Activated effector memory CD4-positive, alpha-beta T cell treated with Interleukin-2 at 50 U/mL for 16 hours (primary cell): ENCODE measurements at places on chromosomes 12 and 14.

- no peak for DNase-seq
Observed at GRCh38 chr14:56422703-56423213, 156.8 kb upstream of the TMEM260 start.

DNA sequence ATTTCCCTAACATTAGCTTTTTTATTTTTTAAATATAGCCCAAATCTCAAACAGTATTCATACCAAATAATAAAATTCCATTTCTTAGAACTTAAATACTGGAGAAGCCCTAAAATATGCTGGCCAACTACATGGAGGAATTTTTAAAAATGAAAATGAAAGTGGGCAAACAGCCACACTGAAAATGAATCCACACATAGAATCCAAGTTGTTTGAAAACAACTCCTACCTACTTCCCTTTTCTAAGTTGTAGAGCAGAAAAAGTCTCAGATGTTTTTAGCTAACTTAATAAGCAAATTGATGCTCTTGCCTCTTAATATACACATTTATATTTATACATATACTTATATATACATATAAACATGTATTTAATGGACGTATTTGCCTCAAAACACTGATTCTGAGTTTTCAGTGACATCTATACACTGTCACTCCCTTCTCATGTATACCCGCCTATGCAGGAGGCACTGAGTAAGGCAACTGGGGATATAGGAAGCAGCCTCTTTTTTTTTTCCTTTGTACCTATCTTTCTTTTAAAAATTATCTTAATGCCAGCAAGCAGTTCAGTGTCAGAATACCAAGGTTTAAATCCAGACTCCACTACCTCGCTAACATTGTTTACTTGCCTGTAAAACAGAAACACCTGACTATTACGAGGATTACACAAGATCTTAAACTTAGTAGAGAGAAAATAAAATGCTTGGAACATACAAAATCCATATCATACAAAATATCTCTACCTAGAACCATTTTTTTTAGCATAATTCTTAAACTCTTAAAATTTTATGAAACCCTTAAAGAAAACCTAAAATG is 13.3 kb downstream of the DICER1 start:
- DNase-seq, result no peak

DNA sequence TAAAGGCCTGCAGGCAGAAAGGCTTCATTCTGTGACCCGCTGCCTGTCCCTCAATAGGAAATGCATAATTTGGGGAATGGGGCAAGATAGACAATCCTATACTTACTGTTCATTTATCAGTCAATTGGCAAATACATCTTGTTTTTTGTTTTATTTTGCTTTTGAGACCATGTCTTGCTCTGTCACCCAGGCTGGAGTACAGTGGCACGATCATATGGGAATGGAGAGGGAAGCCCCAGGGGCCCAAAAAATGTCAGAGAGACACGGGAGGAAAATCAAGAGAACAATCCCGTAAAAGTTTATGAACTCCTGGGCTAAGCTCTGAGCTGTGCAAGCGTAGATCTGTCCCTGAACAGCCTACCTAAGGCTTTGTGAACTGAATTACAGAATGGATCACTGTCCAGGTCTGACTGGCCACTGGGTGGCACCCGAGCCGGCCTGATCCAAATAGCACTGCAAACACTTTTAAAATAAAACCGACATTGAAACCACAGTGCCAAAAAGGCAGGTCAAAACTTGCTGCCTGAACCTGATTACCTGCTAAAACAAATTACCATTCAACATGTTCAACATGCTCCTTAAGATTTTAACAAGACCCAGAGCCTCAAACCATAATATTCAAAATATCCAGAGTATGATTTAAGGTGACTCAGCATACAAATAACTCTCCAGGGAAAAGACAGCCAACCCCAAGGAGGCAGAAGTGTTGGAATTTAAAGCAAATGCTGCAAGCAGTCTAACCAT is 11.8 kb downstream of the COPS7A start:
- DNase-seq, result peak; percentile 10

DNA sequence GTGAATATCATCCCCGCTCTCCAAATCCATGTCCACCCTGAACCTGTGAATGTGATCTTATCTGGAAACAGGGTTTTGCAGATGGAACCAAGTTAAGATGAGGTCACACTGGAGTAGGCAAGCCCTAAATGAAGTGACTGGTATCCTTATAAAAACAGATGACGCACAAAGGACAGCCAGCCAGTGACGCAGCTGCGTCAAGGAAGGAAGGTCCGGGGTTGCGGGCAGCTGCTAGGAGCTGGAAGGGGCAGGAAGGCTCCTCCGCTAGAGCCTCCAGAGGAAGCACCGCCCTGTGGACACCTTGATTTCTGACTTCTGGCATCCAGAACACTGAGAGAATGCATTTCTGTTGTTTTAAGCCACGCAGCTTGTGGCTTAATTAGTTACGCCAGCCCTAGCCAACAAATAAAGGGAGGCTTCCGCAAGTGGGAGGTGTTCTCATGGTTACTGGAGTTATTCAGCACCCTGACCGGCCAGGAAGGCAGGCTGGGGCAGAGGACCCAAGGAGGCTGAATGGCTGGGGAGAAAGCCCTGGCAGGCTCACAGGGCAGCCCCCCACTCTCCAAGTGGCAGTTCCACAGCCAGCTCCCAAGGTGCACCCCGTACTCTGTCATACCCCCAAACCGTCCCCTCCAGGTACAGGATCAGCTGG is 127.6 kb upstream of the NCOR2 start:
- DNase-seq, result no peak

DNA sequence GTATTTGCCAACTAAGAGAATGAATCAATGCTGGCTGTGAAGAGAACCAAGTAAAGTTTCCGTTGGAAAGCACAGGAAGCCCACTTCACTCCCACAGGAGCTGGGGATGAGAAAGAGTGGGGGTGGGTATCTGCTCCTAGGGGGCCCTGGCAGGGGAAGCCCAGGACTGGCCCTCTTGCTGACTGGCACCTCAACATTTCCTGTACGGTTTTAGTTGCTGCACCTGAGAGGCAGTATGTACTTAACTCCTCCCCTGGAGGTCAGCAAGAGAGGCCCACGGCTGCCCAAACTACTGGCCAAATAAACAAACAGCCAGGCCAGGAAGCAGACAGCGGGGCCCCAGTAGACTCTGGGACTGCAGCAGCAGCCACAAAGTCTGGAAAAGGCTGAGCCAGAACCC is 33.8 kb upstream of the VWF start:
- no peak for DNase-seq

DNA sequence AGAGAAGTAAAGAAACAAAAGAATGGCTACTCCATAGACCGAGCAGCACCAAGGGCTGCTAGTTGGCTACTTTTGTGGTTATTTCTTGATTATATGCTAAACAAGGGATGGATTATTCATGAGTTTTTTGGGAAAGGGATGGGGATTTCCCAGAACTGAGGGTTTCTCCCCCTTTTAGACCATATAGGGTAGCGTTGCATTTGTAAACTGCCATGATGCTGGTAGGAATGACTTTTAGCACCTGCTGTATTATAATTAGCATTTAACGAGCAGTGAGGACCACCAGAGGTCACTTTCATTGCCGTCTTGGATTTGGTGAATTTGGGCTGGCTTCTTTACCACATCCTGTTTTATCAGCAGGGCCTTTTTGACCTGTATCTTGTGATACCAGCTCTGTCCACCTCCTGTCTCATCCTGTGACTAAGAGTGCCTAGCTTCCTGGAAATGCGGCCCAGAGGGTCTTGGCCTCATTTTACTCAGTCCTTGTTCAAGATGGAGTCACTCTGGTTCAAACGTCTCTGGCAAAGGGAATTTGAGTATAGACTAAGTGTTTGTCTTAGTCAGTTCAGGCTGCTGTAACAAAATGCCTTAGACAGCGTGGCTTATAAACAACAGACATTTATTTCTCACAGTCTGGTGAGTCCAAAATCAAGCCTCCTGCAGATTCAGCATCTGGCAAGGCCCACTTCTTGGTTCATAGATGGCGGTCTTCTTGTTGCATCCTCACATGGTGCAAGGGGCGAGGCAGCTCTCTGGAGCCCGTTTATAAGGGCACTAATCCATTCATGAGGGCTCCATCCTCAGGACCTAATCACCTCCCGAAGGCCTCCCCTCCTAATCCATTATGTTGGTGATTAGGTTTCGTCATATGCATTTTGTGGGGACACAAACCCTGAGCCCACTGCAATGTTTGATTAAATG is 348.3 kb upstream of the SFSWAP start:
- DNase-seq, result no peak

GRCh38 chr12:102879144-102879763 is 37.8 kb downstream of the PAH start:
- no peak for DNase-seq

GRCh38 chr12:2283480-2283879 is 230.7 kb downstream of the CACNA1C start:
- DNase-seq, result no peak

DNA sequence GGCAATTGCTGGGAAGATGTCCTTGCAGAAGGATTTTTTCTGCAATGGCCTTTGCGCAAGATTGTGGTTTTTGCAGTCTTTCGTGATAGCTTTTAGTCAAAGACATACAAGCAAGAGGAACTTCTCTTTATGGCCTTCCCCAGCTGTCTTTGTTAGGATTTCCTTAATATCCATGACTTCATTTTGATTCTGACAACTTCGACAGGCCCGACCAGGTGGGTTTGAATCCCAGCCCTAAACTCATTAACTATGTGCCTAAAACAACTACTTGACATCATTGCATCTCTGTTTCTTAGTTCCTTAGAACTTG is 13.3 kb upstream of the VRK1 start:
- no peak for DNase-seq

DNA sequence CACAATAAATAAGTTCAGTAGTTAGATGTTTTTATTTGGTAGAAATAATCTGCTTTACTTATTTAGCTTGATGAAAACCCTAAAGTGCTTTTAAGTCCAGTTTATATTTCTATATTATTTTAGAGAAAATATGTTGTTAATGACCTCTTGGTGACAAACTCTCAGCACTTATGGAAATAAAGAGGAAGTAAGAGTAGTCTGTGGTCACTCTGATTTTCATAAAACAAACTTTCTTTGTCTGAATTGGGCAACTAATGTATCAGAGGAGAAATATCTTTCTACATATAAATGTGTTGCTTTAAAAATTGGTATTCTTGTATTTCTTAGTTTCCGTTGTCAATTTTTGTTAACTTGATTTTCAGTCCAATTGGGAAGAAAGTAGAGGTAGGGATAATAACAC is 878.9 kb upstream of the SEL1L start:
- DNase-seq, result no peak

DNA sequence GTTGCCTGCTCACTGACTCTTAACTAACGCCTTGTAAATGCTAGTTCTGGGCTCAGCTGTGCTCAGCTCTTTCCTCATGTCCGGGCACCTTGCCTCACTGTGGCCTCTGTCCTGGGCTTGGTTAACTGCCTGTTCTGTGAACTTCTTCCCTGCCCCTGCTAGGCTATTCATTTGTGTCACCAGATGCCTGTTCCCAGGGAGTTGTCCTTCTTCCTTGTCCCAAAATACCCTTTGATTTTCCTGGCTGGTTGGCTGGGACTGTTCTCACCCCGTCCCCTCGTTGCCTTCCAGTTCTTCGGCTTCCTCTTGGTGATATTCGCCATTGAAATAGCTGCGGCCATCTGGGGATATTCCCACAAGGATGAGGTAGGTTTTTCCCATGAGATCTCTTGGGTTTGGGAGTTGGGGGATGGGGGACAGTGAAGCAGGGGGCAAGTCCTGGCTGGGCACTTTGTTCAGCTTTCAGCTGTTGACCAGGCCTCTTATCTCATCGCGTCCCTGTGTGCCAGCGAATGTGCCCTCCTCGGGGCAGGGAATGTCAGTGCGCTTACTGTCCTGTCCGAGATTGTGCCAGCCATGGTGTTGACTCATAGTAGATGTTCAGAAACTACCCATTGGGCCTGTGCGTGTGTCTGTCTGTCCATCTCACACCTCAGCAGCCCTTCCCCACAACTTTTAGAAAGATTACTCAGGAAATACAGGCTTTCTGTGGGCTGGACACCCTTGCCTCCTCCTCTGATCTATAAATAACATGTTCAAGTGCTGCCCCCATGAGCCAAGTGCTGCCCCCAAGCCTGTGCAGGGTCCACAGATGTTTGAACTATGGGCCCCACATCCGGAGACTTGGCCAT is 33.1 kb downstream of the CD9 start:
- DNase-seq, result no peak

- no peak for DNase-seq
Observed at GRCh38 chr14:49982501-49982951, 89.6 kb downstream of the ARF6 start.

DNA sequence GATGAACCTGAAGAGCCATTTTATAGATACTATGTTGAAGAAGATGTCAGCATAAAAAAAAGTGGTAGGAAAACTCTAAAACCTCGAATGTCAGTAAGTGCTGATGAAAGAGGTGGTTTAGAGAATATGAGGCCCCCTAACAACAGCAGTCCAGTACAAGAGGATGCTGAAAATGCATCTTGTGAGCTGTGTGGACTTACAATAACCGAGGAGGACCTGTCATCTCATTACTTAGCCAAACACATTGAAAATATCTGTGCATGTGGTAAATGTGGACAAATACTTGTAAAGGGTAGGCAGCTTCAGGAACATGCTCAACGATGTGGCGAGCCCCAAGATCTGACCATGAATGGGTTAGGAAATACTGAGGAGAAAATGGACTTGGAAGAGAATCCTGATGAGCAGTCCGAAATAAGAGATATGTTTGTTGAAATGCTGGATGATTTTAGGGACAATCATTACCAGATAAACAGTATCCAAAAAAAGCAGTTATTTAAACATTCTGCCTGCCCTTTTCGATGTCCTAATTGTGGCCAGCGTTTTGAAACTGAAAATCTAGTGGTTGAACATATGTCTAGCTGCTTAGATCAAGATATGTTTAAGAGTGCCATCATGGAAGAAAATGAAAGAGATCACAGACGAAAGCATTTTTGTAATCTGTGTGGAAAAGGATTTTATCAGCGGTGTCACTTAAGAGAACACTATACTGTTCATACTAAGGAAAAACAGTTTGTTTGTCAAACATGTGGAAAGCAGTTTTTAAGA is 17.8 kb upstream of the HSPA2 start:
- DNase-seq, result no peak

GRCh38 chr14:57254884-57255283 is 13.8 kb downstream of the EXOC5 start:
- no peak for DNase-seq

GRCh38 chr12:49955899-49956662 is 5.5 kb downstream of the AQP2 start:
- DNase-seq, result no peak

DNA sequence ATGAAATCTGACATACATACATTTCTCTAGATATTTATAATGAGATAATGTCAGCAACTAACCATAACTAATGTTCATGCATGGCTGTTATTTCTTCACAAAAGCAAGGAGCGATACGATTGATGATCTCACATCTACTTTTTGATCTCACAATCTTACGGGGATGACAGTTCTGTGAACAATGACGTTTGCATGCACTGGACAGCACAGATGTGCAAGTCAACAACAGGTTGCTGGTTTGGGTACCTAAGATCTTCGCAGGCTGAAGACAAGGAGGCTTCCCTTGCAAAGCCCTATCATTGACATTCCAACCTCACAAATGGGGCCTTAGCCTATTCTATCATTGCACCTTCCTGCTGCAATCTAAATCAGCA is 53.6 kb downstream of the C12orf42 start:
- DNase-seq, result no peak

DNA sequence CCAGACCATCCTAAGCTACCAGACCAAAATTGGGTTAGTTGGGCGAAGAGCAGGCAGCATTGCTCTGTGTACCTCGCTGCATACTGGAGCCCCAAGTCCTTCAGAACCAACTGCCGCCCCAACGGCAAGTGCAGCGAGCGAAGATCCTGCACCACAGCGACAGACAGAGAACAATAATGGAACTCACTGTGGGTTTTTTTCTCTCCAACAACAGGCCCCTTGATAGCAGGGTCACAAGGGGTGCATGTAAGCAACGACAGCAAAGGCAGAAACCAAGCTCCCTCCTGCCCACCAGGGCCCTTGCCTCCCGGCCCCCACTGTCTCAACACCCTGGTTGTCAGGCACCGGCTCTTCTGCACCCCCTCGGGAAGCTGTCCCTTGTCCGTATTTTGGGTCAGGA is 39.0 kb downstream of the RNF34 start:
- no peak for DNase-seq
